ENCODE measurements at places on chromosomes 1 and 21.

DNA sequence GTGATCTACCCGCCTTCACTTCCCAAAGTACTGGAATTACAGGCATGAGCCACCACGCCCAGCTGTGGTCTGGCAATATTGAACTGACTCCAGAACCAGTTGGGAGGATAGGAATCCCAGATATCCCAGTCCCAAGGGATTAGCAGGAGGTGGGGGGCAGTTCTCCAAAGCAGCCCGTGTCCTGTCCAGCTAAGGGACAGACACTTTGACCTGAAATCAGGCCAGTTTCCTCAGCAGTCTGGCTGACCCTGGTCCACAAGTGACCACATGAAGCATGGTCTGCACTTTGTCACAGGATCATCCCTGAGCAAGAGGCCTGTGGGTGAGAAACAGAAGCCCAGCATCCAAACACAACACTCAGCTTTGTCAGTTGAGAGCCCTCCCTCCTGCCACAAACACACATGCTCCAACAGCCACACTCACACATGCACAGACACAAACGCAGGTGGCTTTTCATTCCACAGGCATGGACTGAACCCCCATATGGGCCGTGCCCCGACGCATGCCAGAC, 2.7 kb upstream of the FDPS start:
- DNase-seq = no peak

DNA sequence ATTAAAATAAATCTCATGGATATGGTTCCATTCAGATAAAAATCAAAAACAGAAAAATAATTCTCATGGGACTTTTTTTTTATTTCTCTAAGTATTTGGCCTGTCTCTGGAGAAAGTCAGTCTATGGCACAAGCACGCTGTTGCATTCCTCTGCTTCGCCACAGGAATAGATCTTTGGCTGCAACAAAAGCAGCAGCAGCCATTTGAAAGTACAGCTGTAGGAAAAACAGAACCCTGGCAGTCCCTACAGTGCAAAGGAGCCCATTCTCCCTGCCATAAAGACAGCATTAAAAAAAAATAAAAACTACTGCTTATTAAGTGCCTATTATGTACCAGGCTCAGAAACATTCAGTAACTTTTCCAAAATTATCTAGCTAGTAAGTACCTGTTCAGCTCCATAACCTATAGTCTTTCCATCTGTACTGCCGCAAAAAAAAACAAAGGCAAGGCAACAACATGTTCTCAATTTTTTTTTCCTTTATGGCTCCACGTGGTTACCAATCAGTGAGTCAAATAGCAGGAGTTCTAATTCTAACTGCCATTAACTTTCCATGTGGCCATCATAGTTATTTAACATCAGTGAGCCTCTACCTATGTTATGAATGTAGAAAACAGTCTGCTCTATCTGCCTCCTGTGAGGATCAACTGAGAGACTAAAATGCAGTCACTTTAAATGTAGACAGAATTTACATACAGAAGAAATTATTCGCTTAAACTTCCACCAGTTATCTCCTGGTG, 22.7 kb downstream of the SLC35D1 start:
- DNase-seq = no peak

- DNase-seq = no peak
Observed at GRCh38 chr1:169466259-169467230, 19.2 kb downstream of the SLC19A2 start.

DNA sequence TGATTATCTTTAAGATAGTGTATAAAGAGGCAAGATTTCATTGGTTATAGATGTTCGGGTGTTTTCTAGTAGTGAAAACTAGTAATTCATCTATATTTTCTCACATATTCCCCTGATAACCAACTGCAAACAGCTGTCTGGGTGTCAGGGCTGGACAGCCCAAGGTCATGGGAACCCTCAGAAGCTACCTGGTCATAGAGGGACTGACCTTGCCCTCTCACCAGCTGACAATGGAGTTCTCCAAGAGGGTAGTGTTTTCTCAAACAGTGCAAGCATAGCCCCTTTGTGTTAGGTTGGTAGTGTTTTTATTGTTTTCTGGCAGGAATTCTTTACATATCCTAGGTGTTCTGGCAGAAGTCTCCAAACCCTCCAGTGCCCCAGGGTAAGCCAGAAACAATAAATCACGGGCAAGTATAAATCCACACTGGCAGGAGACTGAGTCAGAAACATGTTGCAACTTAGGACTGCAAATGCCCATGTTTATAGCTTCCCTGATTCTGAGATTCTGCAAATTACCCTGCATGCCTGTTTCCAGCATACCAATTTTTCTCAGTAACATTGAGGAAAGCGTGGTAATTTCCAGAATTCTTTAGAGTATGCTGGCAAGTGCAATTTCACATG, 82.8 kb upstream of the ATP1A1 start:
- DNase-seq = no peak

DNA sequence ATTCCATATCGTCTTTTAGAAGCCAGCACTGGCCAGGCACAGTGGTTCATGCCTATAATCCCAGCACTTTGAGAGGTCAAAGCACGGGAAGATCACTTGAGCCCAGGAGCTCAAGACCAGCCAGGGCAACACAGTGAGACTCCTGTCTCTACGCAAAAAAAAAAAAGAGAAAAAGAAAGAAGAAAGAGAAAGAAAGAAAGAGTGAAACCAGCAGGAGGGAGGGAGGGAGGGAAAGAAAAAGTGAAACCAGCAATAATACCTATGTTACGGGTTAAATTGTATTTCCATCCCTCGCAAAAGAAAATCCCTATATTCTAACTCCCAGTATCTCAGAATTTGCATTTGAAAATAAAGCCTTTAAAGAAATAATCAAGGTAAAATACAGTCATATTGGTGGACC, 10.4 kb downstream of the COP1 start:
- DNase-seq = no peak

Data from activated T-cell treated with anti-CD3 and anti-CD28 coated beads for 1 hour (primary cell).